ENCODE measurements at places on chromosomes 3 and 15. TPM values are rescaled to one million over a fixed set of nuclear protein-coding genes. Genes with fewer than 3 reads are reported as not detected.

Gene DPPA2
- total RNA-seq = not detected

Gene FAM3D
- total RNA-seq = 0.19 TPM

Gene ALPK3
- 1.1 TPM for total RNA-seq

Gene ST3GAL6
- total RNA-seq = 4.9 TPM

Gene CNTN6
- 0.66 TPM for total RNA-seq

Gene EFCC1
- total RNA-seq = under 0.01 TPM

Gene FBXO22
- total RNA-seq = 40.4 TPM

Gene REC114
- not detected for total RNA-seq

Gene LTF
- total RNA-seq = not detected

Gene TRAIP
- 5.2 TPM for total RNA-seq

Gene RAB6B
- total RNA-seq = 0.13 TPM

Gene KIF7
- 16.4 TPM for total RNA-seq

Gene SATB1
- total RNA-seq = 32.6 TPM

Gene ZIC4
- 0.06 TPM for total RNA-seq

Gene KY
- 7.9 TPM for total RNA-seq

Data from aortic smooth muscle cell (primary cell).